ENCODE measurements at places on chromosomes 2 and 18.

- no peak for DNase-seq
These were observed 30.2 kb downstream of the PSD4 start for GRCh38 chr2:113203901-113204519.

GRCh38 chr2:230166557-230167170 is 53.1 kb downstream of the SP110 start:
- no peak for DNase-seq

DNA sequence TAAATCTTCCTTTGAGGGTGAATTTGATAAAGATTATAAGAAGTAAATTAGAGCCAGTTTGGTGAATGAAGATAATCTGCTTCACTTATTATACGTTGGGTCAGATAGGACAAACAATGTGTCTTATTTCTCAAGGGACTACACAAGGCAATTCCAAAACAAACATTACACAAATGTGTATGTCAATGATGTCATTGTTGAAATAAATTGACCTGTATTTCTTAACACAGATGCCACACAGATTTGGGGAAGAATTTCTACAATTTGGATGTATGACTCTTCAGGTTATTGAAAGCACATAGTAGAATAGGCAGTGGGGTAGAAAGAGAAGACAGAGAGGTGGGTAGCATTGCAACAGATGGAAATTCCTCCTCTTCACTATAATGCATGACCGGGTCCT is 6.9 kb upstream of the CRIM1 start:
- no peak for DNase-seq

- DNase-seq = no peak
These were observed 552.4 kb upstream of the CDH2 start for GRCh38 chr18:28729321-28729720.

GRCh38 chr2:68390586-68390985 is 25.5 kb downstream of the PLEK start:
- no peak for DNase-seq

GRCh38 chr2:23268467-23269263 is 116.3 kb upstream of the KLHL29 start:
- peak; percentile 86 for DNase-seq

DNA sequence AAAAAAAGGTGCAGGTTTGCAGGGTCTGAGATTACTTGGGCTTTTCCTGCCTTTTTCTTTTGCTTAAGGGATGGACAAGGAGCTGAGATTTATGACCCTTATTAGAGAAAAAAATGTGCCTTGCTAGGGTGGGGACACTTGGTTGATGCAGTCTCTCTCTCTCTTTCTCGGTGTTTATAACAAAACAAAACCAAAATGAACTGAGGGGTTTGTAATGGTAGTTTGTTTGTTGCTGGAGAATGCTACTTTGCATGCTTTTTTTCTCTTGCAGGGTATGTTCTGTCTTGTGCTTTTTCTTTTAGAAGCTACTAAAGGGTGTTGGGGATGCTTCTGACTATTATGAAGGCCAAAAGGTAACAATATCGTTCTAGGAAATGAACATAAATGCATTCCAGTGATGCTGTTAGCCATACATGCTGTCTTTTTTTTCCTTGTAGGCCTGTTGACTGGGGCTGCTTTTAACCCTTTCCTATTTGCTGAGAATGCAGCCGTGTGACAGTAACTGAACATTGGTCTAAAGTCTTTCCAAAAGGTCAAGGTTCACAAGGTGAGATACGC is 435 bp downstream of the ZNF532 start:
- no peak for DNase-seq

DNA sequence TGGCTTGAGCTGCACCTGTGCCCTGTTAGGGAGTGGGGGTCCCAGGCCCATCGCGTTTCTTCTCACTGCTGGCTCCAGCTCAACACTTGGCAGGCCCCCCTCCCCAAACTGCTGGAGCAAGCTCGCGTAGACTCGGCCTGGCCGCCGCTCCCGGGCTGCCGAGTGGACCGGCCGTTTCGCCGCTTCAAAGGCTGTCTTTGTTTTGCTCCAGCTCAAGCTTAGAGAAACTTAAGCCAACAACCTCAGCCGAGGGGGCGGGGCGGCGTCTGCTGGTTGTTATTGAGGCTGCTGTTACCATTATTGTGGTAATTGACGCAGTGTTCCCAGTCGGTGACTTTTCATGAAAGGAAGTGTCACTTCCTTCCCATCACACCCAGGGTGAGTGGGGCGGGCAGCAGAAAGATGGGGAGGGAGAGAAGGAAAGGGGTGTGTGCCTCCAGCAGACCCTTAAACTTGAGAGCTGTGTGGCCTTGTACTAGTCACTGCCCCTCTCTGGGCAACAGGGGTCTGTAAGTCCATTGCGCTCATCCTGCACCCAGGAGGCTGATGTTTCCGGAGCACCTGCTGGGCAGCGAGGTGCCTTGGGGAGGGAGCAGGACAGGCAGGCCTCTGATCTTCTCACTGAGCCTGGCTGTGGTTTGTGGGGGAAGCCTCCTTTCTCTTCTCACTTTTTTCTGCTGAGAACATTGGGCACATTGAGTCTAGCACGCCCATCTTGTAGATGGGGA is 2.1 kb downstream of the ARID5A start:
- no peak for DNase-seq

DNA sequence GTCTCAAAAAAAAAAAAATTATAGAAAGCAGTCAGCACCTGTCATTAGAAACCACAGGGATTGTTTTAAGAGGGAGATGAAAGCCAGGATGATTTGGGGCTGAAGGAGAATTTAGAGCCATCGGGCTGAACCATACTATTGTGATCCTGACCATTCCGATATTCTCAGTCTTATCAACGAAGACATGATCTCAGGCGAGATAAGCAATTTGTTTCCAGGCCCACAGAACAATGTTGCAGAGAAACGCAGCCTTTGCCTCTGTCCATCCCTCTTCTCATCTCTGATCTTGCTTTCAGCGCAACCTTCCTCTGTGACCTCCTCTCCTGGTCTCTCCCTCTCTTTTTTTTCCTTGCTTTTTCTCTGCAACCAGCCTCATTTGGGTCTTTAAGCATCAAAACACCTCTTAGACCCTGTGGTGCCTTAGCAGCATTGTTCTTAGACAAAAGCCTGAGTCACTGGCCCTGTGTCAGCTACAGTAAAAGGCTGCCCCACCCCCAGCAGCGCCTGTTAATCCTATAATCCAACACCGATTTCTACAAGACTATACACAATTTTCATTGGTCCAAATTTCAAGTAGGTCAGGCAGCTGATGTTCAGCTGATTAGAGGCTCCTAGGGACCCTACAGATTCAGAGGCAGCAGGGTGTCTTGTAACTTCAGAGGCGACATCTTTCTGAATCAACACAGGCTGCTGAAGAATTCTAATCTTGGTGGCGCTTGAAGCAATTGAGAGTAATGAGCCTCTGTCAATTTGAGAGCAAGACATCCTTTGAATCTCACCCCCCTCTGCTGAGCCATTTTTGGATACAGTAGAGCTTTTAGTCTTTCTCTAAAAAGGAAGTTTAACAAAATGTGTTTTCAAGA is 206.0 kb downstream of the NCK2 start:
- DNase-seq = no peak

- DNase-seq = no peak
These were observed 222.6 kb upstream of the SALL3 start for GRCh38 chr18:78757014-78757413.

- no peak for DNase-seq
These were observed 83.4 kb upstream of the NARS1 start for GRCh38 chr18:57705011-57705410.

DNA sequence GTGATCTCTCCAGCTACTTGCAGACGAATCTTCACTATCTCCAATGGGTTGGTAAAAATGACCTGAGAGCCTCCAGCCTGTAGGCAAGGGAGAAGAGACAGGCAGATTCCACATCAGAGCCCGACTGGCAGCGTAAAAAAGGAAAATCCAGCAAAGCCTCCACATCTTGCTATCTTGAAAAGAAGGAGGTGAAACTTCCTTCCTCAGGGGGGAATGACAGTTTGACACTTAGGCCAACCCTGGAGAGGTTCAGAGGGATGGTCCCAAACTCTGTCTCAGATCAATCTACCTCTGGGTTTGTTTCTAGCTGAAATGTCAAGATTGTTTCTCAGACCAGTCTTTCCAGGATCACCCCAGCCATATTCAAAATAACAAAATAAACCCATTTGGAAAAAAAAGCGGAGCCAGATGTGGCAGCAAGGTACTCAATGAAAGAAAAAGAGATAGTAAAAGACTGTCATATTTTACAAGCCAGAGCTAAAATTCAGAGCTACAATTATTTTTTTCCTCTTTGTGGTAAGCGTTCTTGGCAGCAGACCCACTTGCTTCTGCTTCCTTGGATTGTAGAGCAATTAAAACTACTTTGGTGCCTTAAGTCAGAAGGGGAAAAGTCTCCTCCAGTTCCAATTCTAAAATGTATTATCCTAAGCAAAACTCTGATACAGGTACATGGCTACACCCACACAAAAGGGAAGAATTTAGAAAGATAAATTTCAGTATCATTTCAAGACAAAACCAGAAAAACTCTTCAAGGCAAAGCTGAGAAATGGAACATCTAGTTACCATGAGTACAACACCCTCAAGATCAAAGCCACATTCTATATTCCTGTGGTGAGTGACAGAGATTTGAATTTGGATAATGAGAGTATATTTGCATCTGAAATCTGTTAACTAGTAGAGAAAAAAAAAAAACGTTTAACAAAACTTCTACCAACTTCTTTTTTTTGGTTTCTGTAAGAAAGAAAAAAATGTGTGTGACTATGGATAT is 100.1 kb downstream of the SLC25A12 start:
- DNase-seq = peak; percentile 11

- DNase-seq = no peak
These were observed 21.6 kb upstream of the CACNB4 start for GRCh38 chr2:152120430-152120829.

GRCh38 chr2:216006164-216006663 is 7.1 kb downstream of the MREG start:
- DNase-seq = no peak

- peak; percentile 71 for DNase-seq
These were observed 105.5 kb upstream of the NEUROD1 start for GRCh38 chr2:181785691-181786344.

- no peak for DNase-seq
These were observed 2.7 kb upstream of the SIX2 start for GRCh38 chr2:45011621-45012602.

Measured in BJ (cell line).